NCI-H748 treated with DMSO at 0.1 percent for 48 hours (cell line): ENCODE measurements at places on chromosomes 7 and 10.

GRCh38 chr7:139731802-139732470 lies 45.9 kb downstream of the HIPK2 start:
- no peak for DNase-seq

DNA sequence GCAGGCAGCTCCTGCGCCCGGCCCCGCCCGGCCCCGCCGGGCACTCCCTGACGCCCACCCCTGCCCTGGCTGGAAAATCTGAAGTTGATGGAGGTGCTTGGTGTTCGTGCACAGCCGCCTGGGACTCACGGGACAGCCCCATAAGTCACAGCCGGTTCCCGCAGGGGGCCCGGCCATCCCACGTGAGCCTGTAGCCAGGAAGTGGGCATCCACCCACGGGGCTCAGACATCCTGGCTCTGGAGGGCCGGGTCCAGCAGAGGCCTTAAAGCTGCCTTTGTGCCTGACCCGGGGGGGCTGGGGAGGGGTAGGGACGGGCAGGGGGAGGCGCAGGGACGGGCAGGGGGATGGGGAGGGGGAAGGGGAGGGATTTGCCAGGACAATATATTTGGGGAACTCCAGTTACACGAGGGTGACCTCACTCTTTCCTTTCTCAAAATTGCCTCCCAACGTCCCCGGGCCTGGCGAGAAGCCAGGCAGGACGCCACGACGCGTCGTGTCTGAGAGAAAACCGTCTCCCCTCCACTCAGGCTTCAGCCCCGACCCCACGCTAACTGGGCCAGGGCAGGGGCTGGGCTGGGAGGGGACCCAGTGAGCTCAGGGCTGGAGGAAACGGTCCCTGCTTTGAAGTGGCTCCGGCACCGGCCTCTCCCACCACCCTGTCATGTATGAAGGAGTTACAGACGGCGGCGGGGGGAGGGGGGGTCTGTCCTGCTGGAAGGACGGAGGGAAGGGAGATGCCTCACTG lies 82.1 kb upstream of the PDGFA start:
- no peak for DNase-seq

DNA sequence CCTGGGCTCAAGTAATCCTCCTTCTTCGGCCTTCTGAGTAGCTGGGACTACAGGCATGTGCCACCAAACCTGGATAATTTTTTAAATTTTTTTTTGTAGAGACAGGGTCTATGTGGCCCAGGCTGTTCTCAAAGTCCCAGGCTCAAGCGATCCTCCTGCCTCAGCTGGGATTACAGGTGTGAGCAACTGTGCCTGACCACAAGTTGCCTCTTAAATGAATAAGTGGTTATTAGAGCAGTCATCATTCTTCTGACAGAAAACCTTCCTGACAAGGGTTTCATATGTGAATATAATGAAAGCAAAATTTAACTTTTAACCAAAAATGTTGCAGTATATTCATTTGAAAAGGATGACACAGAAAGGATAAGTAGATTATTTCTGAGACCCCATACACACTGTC lies 532.5 kb downstream of the GRM8 start:
- DNase-seq, result no peak

DNA sequence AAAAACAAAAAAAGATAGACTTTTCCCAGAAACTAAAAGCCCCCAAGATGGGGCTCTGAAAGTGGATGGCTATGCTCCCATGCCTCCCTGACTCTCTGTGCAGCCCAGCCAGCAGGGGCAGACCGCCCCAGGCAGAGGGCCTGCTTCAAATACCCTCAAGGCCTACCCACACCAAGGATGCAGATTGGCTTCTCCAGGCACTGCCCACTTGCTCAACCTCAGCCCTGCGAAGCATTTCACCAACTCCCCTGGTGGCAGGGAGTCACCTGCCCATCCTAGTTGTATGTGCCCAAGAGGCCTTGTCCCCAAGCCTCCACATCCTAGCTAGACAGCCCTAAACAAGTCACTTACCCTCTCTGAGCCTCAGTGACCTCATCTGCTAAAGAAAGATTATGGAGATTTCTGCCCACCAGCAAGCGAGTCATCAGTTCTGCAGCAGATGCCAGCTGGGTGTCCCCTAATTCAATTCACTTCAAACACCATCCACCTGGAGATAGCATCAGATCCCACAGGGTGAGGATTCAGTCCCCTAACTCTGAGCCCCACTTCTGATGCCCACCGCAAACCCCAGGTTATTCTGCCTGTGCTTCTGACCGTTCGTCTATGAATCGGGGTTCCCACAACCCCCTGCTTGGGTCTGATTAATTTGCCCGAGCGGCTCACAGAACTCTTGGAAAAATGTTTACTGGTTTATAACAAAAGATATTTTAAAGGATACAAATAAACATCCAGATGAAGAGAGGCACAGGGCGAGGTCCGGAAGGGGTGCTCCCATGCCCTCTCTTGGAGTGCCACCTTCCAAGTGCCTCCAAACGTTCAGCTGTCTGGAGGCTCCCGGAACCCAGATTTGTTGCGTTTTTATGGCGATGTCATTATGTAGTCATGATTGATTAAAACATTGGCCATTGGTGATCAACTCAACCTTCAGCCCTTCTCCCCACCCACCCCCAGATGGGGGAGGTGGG lies 18.6 kb upstream of the ZMIZ1 start:
- no peak for DNase-seq

- DNase-seq, result no peak
Observed at GRCh38 chr7:73433924-73434700, 534 bp downstream of the FZD9 start.

DNA sequence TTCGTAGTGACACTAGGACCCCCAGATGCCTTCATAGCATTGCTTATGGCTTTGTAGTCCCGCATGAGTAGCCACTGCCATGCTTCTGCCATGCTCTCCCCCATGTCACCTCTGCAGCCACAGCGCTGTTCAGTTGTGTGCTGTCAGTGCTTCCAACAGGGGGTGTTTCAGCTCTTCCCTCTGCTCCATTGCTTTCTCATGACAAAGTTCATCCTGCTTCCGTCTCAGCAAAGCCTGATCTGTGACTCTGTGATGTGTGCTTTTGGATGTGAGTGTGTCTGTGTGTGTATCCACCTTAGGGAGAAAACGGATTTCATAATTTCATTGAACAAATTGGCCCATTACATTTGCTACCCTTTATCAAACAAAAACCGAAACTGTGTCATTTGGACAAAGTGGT lies 134.9 kb upstream of the SAMD8 start:
- DNase-seq, result no peak

DNA sequence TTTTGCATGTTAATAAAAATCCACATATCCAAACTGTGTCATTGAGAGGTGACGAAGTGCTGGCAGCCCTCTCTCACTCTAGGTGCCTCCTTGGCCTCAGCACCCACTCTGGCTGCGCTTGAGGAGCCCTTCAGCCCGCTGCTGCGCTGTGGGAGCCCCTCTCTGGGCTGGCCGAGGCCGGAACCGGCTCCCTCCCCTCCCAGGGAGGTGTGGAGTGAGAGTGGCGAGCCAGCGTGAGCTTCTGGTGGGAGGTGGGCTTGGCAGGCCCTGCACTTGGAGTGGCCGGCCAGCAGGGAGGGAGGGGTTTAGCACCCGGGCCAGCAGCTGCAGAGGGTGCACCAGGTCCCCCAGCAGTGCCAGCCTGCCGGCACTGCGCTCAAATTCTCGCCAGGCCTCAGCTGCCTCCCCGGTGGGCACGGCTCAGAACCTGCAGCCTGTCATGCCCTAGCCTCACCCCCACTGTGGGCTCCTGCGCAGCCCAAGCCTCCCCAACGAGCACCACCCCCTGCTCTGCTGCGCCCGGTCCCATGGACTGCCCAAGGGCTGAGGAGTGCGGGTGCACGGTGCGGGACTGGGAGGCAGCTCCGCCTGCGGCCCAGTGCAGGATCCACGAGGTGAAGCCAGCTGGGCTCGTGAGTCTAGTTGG lies 11.1 kb downstream of the YAE1 start:
- DNase-seq, result no peak

DNA sequence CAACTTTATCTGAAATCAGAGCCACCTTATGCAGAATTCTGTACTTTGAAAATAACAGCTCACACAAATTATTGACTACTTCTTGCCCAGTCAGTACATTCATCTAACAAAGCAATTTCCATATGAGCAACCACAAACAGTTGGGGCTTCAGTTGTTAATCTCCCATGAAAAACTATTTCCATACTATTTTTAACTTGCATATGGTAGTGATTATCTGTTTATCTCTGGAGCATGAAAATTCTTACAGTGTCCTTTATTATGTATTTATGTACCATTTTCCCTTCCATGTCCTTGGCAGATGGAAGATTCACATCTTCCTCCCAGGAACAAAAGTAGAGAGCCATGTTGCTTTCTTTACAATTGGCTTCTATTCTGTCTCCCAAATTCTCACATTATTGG lies 285.7 kb downstream of the CRPPA start:
- no peak for DNase-seq

DNA sequence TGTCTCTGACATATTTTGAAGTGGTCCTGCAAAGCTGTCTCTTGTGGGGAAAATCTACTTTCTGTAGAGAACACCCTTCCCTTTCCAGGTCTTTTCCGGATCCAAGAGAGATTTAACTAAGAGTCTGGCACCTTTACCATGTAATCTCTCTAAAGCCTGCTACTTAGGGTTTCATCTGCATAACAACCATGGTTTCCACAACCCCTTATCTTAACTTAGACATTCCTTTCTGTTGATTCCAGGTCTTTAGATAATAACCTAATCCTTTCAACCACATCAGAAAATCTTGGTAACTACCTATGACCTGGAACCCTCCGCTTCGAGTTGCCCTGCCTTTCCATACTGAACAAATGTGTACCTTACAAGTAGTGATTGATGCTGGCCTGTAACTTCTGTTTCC lies 243.6 kb upstream of the PTER start:
- no peak for DNase-seq
